ENCODE measurements at places on chromosomes 4 and X.
A peak's percentile ranks its signal among the peaks of the same experiment; 100 is the strongest.

GRCh38 chr4:169723207-169723965 lies 34.4 kb downstream of the HPF1 start:
- no peak overlapping the region for H3K27ac ChIP-seq
- H3K36me3 ChIP-seq: peaks cover 11% of the 10 kb centered on the region
- no peak overlapping the region for H3K4me3 ChIP-seq
- H3K27me3 ChIP-seq: no peaks in the 10 kb centered on the region
- DNase-seq: peak; percentile 16
- no peaks in the 10 kb centered on the region for H3K4me1 ChIP-seq

DNA sequence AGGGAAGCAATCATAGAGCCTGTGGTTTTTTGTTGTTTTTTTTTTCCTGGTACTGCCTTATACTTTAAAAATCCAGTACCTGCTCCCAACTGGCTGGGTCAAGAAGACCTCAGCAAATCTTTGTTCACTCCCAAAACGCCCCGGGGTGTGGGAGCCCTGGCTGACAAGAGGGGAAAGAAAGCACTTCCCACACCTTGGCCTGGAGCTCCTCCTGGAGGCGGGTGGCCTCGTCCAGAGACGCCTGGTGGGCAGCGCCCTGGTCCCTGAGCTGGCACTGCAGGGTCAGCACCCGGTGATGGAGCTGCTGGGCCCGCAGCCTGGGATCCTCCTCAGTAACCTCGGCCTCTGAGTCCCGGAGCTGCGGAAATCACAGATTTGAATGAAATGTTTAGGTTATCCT lies 38.2 kb downstream of the C4orf50 start:
- H3K27me3 ChIP-seq: peaks cover 7% of the 10 kb centered on the region
- no peak overlapping the region for H3K27ac ChIP-seq
- no peaks in the 10 kb centered on the region for H3K4me1 ChIP-seq
- no peak overlapping the region for H3K4me3 ChIP-seq

GRCh38 chr4:81516241-81516640 lies 44.5 kb upstream of the RASGEF1B start:
- peaks cover 6% of the 10 kb centered on the region for H3K4me1 ChIP-seq
- no peak overlapping the region for H3K4me3 ChIP-seq

DNA sequence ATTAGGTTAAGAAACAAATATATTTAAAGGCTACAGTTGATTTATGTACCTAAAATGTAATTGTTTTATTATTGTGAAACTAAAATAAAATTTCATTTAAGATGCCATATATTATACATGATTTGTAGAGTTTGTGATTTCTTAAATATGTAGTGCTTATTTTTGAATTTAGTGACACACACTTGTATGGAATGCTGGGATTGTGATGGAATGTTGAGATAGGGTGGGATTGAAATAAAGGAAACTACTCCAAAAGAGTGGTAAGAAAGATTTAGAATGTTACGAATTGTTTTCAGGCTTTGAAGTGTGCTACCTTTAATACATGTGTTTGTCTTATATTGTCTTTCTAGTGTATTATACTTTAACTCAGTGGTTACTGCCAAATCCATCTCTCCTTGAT lies 330.3 kb upstream of the PITX2 start:
- H3K4me3 ChIP-seq: no peak overlapping the region
- H3K27me3 ChIP-seq: peaks cover 4% of the 10 kb centered on the region
- no peak for DNase-seq
- no peaks in the 10 kb centered on the region for H3K4me1 ChIP-seq
- no peaks in the 10 kb centered on the region for H3K36me3 ChIP-seq
- H3K27ac ChIP-seq: no peak overlapping the region

DNA sequence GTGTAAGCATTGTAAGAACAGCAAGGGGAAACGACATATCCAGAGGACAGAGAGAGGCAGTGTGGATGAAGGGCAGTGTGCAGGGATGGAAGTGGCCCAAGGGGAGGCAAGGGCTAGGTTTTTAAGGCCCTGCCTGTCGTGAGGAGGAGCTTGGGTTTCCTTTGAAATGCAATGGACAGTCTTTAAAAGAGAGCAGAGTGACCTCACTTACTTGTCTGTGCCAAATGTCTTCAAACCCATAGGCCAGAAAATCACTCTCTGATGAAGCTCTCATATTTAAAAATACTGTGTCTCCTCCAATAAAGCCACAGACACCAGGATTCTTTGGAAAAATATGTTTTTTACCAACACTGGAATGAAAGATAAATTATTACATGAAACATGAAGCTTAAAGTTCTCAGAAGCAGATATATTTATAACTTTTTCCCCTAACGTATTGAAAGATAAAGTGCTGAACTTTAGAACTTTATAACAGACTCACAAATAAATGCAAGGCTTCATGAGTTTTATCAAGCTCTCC lies 19.2 kb upstream of the ATXN3L start:
- DNase-seq: no peak
- H3K4me3 ChIP-seq: no peak overlapping the region
- no peaks in the 10 kb centered on the region for H3K27me3 ChIP-seq
- H3K36me3 ChIP-seq: no peaks in the 10 kb centered on the region
- no peaks in the 10 kb centered on the region for H3K4me1 ChIP-seq

GRCh38 chr4:25330905-25331808 lies 18.6 kb downstream of the ZCCHC4 start:
- no peak overlapping the region for H3K27ac ChIP-seq
- peak; percentile 20 for DNase-seq
- no peak overlapping the region for H3K4me3 ChIP-seq
- peaks cover 13% of the 10 kb centered on the region for H3K36me3 ChIP-seq
- H3K4me1 ChIP-seq: no peaks in the 10 kb centered on the region

DNA sequence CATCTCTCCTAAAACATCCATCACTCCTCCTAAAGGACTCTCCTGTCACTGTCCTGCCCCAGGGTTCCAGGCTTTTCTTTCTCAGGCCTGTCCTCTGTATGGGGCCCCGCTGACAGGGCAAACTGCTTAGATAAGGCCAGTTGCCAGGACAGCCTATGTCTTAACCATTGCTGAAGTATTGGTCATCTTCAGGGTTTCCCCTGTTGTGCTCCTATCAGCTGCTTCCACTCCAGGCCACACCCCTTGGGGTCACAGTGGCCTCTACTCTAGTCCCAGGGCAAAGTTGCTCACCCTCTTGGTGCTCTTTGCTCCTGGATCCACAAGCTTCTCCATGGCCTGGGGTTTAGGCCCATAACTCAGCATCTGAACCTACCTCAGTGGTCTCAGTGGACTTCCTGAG lies 138.0 kb upstream of the PJA1 start:
- peak; percentile 50 for DNase-seq
- H3K27me3 ChIP-seq: no peaks in the 10 kb centered on the region
- no peaks in the 10 kb centered on the region for H3K36me3 ChIP-seq
- H3K27ac ChIP-seq: peak overlapping the region; percentile 23
- peaks cover 15% of the 10 kb centered on the region for H3K4me1 ChIP-seq

GRCh38 chr4:55549888-55550287 lies 3.2 kb upstream of the CLOCK start:
- H3K27ac ChIP-seq: peak overlapping the region; percentile 22
- peak; percentile 40 for DNase-seq
- H3K4me1 ChIP-seq: peaks cover 19% of the 10 kb centered on the region
- no peaks in the 10 kb centered on the region for H3K36me3 ChIP-seq
- no peak overlapping the region for H3K4me3 ChIP-seq

DNA sequence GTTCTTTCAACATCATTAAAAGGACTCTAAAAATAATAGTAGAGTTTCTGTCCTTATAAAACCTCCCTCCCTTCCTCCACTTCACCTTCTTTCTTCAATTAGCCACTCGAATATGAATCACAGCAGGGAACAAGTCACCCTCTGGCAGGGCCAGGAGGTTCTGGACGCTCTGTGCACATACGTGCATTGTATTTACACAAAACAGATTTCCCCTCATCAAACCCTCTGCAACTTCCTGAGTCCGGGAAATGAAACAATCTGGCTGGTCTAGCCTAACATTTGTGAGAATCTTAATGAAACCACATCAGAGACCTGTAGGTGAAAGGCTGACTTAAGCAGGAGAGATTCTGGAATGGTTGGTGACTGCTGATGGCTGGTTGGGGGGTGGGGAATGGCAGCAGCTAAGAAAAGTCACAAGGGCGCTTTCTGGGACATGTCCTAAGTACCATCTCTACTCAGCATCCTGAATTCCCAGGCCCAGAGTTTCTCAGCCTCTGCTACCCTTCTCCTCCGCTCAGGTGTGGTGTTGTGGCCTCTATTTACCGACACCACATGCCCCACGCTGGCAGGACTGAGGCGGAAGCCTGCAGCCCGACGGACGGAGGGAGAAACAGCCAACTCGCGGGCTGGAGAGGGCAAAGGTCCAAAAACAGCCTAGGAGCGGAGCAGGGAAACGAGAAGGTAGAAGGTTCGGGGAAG lies 1.0 kb downstream of the ZDHHC9 start:
- H3K4me1 ChIP-seq: peaks cover 22% of the 10 kb centered on the region
- peaks cover 14% of the 10 kb centered on the region for H3K36me3 ChIP-seq
- H3K27me3 ChIP-seq: no peaks in the 10 kb centered on the region
- peak; percentile 35 for DNase-seq

GRCh38 chr4:172657081-172657480 lies 511.5 kb upstream of the GALNT7 start:
- H3K27ac ChIP-seq: peak overlapping the region; percentile 38
- peaks cover 11% of the 10 kb centered on the region for H3K4me1 ChIP-seq
- no peak overlapping the region for H3K4me3 ChIP-seq
- H3K27me3 ChIP-seq: no peaks in the 10 kb centered on the region

DNA sequence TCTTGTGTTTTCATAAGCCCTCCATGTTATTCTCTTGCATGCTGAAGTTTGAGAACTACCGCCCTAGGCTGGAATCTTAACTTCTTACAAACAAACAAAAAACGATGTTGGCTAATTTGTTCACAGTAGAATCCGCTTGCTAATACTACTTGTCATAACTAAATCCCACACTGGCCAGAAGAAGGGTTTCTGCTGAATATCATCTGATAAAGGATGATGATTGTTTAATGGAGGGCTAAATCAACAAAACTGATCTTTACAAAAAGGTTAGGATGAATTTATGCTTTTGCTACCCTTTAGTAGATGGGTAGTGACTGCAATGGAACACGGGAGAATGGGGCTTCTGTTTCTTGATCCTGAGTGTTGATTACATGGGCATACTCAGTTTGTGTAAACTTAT lies 42.3 kb downstream of the SPATA4 start:
- no peaks in the 10 kb centered on the region for H3K36me3 ChIP-seq
- H3K27ac ChIP-seq: no peak overlapping the region
- H3K4me3 ChIP-seq: no peak overlapping the region
- DNase-seq: no peak
- no peaks in the 10 kb centered on the region for H3K4me1 ChIP-seq

GRCh38 chrX:151765026-151765425 lies 30.5 kb downstream of the CNGA2 start:
- no peak overlapping the region for H3K27ac ChIP-seq
- no peaks in the 10 kb centered on the region for H3K27me3 ChIP-seq
- no peak for DNase-seq
- no peak overlapping the region for H3K4me3 ChIP-seq
- H3K4me1 ChIP-seq: no peaks in the 10 kb centered on the region

- no peaks in the 10 kb centered on the region for H3K27me3 ChIP-seq
- no peaks in the 10 kb centered on the region for H3K36me3 ChIP-seq
- H3K4me1 ChIP-seq: no peaks in the 10 kb centered on the region
- H3K4me3 ChIP-seq: no peak overlapping the region
Measured at GRCh38 chr4:128524311-128524710, 236.7 kb upstream of the PGRMC2 start.

Data from large intestine (tissue), 12 donors.